ENCODE measurements at places on chromosomes 5 and 9.

DNA sequence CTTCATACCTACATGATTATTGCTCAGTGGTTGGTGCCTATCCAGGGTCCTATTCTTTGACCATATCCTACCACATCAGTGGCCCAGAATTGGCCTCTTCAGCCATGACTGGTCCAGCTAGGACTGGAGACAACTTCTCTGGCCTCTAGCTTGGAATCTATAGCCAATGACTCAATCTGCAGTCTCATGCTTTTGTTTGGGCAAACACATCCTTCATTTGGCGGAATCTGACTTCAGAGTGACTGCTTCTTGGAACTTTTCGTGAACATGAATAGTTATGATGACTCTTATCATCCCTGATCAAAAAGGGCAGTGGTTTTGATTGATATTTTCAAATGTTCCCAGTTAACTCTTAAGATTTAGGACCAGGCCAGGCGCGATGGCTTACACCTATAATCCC, 134.1 kb downstream of the PAPPA start:
- no peak for DNase-seq

DNA sequence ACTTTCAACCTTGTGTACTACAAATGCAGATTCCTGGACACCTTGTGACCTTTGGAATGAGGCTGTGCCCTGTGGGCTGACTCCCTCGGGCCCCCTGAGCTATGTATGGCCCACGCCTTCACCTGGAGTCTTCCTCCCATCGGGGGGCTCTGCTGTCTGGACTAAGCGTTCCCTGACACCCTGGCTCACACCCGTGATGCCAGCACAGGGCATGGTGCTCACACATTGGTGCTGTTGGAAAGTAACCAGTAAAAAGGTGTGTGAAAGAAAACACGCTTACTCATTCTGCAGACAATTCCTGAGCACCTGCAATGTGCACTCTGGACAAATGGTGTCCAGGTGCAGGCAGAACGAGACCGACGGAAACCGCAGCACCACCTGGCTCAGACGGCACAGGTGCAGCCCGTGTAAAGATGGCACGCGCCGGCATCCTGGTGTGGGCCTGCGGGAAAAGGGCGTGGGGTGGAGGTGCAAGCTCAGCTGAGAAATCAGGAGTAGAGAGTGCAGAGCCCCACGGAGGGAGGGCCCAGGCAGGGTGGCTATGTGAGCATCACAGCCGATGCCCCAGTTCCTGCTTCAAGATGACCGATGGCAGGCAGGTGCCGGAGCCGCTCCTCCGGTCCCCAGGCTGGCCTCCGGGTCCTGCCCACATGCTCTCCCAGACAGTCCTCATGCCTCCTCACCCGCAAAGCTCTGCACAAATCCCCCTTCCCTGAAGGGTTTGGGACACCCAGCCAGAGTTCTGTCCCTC, 11.0 kb downstream of the LPCAT1 start:
- no peak for DNase-seq

DNA sequence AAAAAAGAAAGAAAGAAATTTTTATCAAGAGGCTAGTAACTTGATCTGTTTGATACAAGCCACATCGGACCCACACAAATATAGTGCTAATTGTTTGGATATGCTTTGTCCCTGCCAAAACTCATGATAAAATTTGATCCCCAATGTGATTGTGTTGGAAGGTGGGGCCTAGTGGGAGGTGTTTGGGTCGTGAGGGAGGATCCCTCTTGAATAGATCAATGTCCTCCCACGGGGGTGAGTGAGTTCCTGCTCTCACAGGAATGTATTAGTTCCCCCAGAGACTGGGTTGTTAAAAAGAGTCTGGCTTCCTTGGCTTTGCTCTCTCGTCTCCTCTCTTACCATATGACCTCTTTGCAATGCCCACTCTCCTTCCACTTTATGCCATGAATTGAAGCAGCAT, 80.6 kb upstream of the CPLX2 start:
- DNase-seq, result no peak

GRCh38 chr5:172892713-172893112, 58.7 kb downstream of the ERGIC1 start:
- DNase-seq, result no peak

DNA sequence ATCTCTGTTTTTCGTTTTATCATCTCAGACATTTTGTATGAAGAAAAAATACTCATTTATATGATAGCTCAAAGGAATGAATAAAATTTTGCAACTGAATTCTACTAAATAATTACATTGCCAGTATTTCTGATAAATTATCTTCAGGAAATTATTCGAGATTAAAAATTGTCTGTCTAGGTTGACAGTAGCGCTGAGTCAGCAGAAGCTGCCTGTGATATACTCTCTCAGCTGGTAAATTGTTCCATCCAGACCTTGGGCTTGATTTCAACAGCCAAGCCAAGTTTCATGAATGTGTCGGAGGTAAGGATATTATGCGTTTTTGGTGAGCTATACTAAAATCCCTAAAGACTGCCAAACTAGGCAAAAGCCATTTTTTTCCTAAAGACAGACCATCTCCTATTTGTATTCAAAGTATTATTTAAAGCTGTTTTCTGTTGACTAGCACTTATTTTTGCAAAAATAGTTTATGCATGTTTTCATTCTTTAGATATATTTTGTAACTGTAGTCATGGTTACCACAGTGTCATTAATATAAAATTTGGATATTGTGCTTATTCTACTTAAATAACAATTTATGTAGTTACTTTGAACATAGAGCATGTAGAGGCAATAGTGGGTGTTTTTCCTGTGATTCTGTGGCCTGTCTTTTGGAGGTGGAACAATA, 17.4 kb downstream of the LECT2 start:
- DNase-seq, result no peak

DNA sequence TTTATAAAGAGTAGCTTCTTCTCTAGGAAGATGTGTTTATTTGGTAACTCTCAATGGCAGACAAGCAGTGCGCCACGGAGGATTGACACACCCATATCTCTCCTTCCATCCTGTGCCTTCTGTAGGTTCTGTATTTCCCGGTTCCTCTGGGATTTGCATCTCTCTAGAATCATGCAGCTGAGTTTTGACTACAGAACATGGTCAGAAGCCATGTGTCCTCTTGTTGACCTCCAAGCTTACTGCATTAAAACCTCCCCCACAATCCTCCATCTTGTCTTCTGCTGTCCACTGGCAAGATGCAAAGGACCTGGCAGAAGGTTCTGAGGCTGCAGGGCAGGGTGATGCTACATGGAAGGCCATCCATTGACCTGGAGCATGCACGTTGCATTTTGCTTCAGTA, 482.0 kb downstream of the DMRT2 start:
- no peak for DNase-seq

GRCh38 chr5:154373326-154373725, 72.5 kb upstream of the SAP30L start:
- DNase-seq, result no peak

- DNase-seq, result no peak
Measured at GRCh38 chr9:86526021-86526420, 171.8 kb upstream of the TUT7 start.

DNA sequence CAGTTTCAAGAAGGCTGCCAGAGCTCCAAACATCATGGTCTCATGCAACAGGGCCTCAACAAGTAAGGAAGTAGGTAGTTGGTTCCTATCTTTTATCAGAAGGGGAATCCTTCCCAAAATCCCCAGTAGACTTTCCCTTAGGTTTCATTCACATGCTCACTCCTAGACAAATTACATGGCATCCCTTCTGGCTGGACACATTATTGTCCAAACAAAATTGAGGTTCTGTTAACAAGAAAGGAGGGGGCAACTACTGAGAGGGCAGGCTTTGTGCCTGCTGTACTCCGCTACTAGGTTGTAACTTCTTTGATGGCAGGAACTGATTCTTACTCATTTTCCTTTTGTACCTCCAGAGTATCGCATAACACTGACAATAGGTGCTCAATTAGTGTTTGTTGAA, 56.0 kb upstream of the OSMR start:
- no peak for DNase-seq

DNA sequence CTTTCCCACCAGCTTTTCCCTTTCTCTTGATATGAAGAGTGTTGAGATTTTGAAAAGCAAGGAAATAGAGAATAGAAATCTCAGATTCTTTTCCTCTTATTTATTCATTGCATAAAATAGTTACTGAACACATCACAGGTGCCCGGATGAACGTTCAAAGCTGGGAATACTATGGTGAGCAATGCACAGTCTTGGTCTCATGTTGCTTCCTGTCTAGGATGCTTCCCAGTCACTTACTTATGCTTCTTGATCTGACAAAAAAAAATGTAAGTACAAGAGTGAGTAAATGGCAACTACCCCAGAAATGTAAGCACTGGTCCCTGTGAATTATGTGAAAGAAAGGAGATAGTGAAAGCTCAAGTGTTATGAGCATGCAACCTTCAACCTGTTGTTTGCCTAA, 153.5 kb upstream of the S1PR3 start:
- no peak for DNase-seq

- DNase-seq, result no peak
Measured at GRCh38 chr5:150540615-150541396, 32.9 kb downstream of the NDST1 start.

DNA sequence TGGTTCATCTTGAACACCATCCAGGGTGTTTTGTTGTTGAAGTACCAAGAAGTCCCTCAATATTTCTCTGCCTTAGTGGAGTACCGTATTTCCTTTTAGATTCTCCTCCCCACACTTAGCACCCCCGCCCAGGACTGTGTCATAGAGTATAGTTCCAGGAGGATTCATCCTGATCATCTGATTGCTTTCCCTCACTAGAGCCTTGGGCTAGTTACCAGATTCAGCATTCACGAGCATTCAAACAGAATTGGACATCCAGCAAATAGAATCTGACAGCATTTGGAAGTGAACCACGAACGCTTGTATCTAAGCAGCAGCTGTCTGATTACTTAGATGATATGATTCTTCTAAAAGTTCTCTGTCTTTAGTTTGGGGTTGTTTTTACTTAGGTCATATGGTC, 248.1 kb upstream of the TAS2R1 start:
- no peak for DNase-seq

GRCh38 chr9:94656200-94656599, 16.9 kb upstream of the FBP1 start:
- no peak for DNase-seq

- no peak for DNase-seq
Measured at GRCh38 chr5:124527220-124527991, 219.0 kb downstream of the ZNF608 start.

DNA sequence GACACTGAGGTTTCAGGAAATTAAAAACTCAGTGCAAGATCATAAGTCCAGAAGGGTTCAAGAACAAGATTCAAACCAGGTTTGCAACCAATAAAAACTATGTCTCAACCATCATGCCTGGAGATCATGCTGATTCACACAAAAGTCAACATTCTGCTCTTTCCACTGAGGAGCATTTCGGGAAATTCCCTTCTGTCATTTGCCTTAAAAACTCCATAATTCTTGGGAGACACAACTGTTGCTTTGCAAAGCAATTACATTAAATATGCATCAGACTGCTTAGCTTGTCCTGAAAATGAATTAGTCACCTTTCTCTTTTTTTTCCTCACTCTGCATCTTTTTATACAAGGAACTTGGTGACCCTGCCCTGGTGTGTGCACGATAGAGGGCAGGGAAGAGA, 275.9 kb upstream of the ZNF462 start:
- no peak for DNase-seq

DNA sequence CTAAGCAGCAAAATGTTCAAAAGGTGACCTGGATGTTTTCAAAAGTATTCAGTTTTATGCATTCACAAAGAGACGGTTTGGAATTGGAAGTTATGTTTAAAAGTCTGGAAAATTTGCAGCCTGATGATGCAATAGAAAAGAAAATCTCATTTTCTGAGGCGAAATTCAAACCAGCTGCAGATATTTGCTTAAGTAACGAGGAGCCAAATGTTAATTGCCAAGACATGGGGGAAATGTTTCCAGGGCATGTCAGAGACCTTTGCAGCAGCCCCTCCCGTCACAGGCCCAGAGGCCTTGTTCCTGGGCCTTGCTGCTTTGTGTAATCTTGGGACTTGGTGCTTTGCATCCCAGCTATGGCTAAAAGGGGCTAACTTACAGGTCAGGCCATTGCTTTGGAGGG, 228.2 kb downstream of the MAN2A1 start:
- DNase-seq, result no peak

DNA sequence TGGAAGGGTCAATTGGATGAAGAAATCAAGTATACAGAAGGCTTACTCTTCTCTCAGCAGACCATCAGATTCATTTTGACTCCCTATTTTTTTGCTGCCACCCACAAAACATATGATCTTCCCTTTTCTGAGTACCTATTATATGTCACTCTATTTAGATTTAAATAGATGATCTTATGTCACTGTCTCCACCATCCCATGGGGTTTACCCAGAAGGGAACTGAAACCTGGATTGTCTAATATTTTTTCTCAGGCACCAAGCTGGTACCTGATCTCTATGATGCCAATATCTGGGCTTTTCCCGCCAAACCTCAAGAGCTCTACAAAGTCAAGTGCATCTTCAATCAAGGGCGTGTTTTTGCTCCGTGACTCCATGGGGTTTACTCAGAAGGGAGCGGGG, 118.7 kb downstream of the GAS1 start:
- no peak for DNase-seq

GRCh38 chr9:36258996-36259533, 817 bp upstream of the GNE start:
- no peak for DNase-seq

GRCh38 chr5:117236941-117237340, 662.3 kb upstream of the SEMA6A start:
- no peak for DNase-seq

DNA sequence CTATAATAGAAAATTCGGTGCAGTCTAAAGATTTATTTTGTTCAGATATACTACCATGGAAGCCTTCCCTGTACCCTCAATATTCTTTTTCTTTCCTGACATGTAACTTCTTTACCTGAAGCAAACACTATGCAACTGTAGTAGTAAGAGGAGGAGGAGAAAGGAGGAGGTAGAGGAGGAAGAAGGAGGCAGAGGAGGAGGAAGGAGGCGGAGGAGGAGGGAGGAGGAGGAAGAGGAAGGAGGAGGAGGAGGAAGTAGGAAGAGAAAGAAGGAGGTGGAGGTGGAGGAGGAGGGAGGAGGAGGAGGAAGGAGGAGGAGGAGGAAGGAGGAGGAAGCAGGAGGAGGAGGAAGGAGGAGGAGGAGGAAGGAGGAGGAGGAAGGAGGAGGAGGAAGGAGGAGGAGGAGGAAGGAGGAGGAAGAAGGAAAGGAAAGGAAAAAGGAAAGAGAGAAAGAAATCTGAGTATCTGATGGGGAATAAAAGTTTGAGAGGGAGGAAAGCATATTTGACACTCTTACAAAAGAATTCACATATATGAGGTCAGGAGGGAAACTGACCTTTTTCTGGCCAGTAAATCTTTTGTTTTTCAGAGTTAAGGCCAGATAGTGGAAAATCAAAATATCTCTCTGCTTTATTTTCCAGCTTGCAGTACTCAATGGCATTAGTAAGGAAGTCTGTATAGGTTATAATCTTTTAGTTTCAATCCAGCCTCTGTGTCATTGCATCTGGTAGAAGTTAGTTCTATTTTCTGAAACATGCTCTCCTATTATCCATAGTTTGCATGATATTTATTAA, 114.5 kb upstream of the LPAR1 start:
- DNase-seq, result no peak

- no peak for DNase-seq
Measured at GRCh38 chr9:137482094-137482781, 23.1 kb upstream of the NSMF start.

GRCh38 chr5:112061666-112062065, 304.7 kb upstream of the NREP start:
- DNase-seq, result no peak

- DNase-seq, result no peak
Measured at GRCh38 chr5:112276991-112277390, 142.1 kb downstream of the EPB41L4A start.
